ENCODE measurements at places on chromosomes 11 and 22.
A peak's percentile ranks its signal among the peaks of the same experiment; 100 is the strongest.

DNA sequence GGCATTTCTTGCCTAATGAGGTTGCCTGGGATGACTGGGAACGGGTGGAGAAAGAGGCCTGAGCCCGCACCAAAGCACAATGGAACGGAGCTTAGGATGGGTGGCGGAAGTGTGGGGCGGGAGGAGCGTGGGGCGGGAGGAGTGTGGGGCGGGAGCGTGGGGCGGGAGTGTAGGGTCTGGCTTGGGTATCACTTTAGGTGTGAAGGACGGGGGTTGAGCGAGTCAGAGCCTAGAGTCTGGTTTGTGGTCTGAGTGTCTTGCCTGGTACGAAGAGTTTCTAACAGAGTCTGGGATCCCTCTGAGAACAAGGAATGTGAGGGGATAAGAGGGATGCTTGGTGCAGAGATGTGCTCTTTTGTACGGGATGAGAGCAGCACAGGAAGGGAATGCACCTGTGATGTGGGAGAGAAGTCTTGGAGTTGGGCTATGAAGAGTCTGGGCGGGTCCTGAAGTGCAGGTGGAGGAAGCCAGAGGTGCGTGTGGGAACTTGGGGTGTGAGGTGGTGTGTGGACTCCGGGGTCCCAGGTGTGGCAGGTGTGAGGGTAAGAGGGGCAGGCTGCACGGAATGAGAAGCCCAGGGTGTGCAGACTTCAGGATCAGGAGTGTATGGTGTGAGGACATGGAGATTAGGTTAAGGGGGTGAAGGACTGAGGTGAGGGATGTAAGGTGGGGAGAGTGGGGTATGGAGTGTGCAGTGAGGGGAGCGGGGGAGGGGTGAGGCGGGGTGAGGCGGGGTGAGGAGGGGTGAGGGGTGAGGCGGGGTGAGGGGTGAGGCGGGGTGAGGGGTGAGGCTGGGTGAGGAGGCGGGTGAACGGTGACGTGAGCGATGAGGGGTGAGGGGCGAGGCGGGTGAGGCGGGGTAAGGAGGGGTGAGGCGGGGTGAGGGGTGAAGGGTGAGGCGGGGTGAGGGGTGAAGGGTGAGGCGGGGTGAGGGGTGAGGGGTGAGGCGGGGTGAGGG, 1.0 kb downstream of the SYCE3 start:
- DNase-seq = no peak

DNA sequence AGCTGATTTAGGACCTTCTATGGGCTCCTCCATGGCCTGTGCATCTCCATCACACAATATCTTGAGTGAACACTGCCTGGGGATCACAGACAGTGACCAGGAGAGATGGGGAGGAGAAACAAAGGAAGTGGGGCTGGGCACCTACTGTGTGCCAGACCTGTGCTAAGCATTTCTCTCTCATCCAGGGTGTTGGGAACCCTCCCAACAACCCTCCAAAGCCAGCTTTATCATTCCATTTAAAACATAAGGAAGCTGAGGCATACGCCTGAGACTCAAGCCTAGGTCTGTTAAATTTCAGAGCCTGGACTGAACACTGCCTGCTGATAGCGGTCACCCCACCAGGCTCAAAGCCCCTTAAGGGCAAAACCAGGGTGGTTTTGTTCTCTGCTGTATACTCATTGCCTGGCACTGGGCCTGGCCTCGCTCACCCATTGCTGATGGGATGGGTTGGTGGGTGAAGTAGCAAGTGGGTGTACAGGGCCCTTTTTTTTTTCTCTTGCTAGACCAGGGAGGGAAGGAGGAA, 130.1 kb downstream of the MN1 start:
- DNase-seq = no peak

DNA sequence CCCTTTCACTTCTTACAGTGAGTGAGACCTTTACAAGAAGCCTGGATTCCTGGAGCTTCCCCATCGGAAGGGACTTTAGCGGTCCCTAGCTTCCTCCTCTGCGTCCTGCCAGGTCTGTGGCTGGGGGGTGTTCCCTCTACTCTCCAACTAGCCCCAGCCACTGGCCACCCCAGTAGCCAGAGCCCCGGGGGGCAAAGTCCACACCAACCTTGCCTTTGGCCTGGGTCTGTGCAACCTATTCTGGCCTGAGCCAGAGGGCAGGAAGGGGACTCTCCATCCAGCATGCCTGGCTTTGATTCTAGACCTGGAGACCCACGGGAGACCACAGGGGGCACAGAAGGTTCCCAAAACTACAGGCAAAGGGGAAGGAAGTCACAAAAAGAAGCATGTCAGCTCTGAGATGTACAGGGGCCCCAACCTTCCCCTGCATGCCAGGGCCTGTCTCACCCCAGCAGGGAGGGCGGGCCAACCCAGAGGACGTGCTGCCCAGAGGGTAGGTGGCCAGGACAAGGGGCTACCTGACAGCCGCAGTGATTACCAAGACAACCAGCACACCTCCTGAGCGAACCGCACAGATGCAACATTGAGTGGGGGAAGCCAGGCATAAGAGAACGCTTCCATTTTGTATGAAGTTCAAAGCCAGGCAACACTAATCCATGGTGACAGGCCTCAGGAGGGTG, 52.4 kb downstream of the DSCAML1 start:
- DNase-seq = no peak

DNA sequence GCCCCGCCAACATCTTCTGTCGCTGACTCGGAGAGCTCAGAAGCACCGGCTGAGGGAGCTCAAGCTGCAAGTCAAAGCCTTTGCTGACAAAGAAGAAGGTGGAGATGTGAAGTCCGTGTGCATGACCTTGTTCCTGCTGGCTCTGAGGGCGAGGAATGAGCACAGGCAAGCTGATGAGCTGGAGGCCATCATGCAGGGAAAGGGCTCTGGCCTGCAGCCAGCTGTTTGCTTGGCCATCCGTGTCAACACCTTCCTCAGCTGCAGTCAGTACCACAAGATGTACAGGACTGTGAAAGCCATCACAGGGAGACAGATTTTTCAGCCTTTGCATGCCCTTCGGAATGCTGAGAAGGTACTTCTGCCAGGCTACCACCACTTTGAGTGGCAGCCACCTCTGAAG, 6.7 kb downstream of the RAG1 start:
- DNase-seq = no peak

GRCh38 chr11:66106786-66107599, 36.9 kb downstream of the PACS1 start:
- peak; percentile 56 for DNase-seq

DNA sequence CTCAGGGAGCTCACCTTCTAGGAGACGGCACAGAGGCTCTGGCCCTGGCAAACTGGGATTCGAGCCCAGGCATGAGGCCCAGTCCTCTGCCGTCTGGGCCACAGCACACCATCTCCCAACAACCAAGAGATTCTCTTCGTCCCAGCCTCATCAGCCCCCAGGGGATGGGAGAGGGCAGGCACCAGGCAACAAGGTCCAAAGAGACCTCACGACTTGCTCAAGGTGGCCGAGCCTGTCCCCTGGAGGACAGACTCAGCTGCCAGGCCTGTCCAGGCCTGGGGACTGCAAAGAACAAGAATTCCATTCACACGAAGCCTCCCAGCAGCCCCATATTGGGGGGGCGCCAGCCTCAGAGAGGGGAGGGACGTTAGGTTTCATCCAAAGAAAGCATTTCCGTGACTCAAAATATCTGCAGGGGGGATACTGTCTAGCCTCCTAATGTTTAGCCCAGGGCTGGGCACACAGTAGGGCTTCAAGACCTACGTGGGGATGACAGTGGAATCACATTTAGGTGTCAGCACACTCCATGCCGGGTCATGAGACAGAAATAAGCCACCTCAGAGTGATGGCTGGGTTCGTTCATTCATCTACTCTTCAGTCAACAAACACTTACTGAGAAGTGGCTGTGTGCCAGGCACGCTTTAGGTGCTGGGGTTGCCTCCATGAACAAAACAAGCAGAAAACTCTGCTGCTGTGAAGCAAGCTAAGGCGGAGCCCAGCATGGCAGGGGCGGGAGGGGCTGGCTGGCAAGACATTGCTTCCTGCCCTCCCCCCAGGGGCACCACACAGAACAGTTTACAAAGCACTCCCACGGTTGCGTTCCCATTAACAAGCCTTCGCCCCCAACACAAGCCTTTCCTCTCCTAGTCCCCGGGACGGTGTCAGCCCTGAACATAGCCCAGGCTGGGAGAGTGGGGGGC, 1.2 kb downstream of the CARNS1 start:
- no peak for DNase-seq

DNA sequence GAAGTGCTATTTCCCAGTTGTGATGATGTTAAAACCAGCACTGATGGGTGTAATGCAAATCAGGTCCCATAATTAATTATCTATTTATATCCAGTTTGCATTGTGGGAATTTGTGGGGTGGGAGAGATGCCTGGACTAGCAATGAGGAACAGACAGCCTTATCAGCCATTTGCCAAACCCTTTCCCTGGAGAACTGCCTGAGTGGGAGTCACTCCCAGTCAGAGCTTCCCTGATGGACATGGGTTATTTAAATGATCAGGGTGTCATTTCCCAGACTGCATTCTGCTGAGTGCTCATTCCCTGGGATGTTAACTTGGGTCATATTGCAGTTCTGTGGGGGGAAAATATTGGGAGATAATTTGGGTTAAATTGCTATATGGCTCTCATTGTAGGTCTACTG, 168.5 kb downstream of the NAV2 start:
- DNase-seq = no peak

DNA sequence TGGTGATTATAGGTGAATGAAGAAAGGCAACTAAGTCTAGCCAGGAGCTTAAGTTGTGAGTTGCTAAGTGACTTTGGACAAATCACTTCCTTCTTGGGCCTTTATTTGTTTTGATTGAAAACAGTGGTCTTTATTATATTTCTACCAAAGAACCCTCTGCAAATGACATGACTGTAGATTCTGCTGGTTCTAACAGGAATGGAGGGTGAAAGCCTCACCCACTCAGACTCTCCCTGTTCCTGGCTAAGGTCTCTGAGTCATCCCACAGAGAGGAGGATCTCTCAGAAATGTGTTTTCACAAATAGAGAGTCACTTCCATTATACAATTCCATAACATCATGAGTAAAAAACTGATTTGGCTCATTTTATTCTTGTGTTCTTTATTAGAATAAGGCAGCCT, 583.9 kb upstream of the LRRC4C start:
- no peak for DNase-seq

DNA sequence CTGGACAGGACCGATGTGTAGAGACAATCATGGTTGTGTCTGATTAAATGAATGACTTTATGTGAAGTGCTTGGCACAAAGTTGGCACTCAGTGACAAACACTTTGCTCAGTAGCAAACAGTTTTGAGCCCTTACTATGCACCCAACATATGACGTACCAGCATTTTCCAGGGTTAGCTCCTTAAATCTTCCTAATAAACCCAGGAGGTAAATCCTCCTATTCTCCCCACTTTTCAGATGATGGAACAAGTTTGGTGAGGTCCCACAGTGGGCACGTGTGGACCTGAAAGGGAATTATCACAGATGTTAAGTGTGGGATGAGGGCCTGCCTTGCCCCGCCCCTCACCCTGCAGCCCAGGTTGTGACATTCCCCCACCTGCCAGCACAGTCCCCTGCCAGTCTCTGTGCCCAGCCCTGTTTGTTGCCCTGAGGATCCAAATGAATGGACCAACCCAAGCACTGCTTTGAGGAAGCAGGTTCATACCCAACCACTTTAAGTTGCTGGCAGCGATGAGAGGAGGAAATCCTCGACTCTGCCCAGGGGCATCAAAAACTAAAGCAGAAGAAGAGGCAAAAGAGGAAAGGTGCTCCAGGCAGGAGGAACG, 6.6 kb upstream of the CARD10 start:
- no peak for DNase-seq

DNA sequence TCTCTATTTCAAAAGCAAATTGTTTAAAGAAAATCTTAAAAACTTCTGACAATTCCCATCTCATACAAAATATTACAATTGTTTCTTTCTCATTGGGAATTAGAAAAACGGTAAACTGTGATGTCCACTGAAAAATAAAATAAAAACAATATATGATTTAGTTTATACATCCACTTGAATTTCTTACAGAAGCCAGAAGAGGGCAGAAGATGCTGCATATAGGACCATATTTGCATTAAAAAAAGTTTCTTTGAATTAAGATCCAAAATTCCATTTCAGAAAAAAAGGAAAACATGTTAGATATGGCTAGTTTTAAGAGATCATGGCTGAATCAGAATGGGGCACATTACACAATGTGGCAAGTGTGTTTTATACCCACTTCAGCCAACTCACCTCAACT, 39.3 kb upstream of the LRRC4C start:
- no peak for DNase-seq

- DNase-seq = no peak
These were observed 775.6 kb downstream of the BRD1 start for GRCh38 chr22:49052023-49052538.

- DNase-seq = peak; percentile 81
These were observed 7.5 kb upstream of the MICAL3 start for GRCh38 chr22:18031695-18032454.

- no peak for DNase-seq
These were observed at the start of gene OR5B12 for GRCh38 chr11:58442136-58442535. Gene OR5B12, minus strand, starts transcription at chr11:58442236. Its CDS starts 2,085 bp downstream, at chr11:58440151.

DNA sequence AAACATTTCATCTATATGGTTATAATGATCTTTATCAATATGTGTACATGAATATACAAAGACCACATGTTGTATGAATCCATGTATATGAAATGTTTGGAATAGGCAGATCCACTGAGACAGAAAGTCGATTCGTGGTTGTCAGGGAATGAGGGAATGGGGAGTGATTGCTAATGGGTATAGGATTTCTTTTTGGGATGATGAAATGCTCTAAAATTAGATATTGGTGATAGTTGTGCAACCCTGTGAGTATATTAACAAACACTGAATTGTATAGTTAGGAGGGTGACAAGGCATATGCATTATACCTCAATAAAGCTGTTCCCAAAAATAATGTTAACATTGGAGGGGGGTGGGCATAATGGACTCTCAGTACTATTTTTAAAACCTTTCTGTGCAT, 5.0 kb upstream of the PTPMT1 start:
- DNase-seq = no peak

GRCh38 chr22:44071781-44072326, 47.8 kb downstream of the PARVB start:
- DNase-seq = no peak

DNA sequence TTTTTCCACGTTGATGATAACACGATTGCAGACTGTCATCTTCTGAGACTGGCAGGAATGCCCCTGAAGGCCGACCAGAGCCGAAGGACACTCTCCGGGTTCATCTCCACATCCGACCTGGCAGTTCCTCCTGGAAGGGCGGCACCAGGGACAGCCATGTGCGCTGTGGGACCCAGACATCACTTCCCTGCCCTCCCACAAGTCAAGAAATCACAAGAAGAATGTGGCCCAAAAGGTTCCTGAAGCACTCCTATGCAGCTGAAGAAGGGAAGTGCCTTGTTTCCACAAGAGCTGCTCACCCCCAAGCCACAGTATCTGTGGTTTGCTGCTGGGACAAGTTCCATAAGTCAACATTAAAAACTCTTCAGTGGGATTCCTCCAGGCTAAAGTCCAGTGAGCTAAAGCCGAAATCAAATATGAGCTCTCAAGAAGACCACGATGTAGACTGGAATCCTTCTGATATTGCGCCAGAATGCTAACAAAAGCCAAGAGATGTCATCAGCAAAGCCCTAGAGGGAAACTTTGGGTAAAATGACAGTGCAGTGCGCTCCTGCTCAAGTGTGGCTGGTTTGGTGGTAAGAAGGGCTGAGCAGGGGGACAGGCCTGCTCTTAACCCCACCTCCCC, 21.2 kb downstream of the PACSIN2 start:
- DNase-seq = no peak

- DNase-seq = no peak
These were observed 51.1 kb upstream of the SLC25A1 start for GRCh38 chr22:19229600-19229999.

- no peak for DNase-seq
These were observed 589 bp downstream of the SCGB1A1 start for GRCh38 chr11:62419314-62419929.

Data from HTR-8/SVneo (cell line).